Effector CD4-positive, alpha-beta T cell (primary cell): ENCODE measurements at places on chromosomes 1 and 21.

DNA sequence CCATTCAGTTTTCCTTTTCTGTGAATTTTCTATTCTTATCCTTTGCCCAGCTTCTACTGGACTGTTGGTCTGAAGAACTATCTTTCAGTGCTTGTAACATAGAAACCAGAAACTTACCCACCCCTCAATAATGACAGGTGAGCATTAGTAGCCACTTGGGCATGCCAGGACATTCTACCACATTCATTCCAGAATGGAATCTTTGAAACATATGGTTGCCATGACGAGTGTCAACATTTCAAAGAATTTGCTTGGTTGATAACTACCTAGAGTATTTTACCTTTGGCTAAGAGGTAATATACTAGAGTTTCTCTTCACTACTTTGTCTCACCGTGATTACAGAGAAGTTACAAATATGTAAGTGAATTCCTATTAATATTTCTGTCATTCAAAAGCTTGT, at the start of gene MROH9:
Gene MROH9 (plus strand): TSS at position 304 of the 400 bp plus-strand sequence. CDS start 10,023 bp downstream, outside the sequence.
- no peak for DNase-seq

GRCh38 chr1:156550346-156550745, 22.0 kb downstream of the IQGAP3 start:
- no peak for DNase-seq

DNA sequence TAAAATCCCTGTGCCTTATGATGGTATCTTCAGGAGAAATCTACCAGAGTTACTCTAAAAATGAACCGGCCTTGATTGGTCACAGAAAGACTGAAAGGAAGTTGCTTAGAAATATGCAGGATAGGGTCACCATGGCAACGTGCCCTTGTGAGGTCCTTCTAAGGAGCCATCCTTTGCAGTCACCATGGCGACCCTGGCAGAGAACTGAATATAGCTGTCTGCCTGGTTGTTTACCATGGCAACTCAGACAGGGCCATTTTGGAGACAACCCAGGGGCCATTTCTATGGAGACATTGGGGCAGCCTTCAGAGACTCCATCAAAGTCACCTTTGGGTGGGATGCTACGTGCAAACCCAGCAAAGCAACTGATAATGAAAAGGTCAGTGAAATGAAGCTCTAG, 43.0 kb downstream of the SNX7 start:
- no peak for DNase-seq

GRCh38 chr21:34635307-34635706, 20.4 kb upstream of the RCAN1 start:
- DNase-seq: no peak

GRCh38 chr21:17048974-17049373, 463.9 kb upstream of the CXADR start:
- no peak for DNase-seq

DNA sequence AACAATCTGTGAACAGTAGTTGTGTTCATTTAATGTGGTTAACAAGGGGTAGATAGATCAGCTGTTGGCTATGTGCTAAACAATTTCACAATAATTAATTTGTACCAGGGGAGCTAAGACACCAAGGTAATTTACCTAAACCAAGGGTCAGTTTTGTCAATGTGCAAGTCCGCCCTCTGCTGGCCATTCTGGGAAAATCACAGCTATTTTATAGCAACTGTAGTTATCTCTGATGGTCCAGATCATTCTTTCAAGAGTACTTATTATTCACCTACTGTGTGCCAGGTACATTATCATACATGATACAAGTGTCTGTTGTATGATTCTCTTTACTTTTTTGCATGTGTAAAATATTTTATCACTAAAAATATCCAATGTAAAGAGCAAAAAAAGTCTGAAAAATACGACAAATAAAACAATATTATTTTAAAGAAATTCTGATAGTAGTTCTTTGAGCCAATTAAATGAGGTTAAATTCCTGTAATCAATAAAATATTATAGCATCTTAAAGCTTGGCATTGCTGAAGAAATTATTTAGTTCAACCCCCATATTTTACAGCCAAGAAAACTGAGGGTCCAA, 312.3 kb upstream of the FAM78B start:
- peak; percentile 32 for DNase-seq

DNA sequence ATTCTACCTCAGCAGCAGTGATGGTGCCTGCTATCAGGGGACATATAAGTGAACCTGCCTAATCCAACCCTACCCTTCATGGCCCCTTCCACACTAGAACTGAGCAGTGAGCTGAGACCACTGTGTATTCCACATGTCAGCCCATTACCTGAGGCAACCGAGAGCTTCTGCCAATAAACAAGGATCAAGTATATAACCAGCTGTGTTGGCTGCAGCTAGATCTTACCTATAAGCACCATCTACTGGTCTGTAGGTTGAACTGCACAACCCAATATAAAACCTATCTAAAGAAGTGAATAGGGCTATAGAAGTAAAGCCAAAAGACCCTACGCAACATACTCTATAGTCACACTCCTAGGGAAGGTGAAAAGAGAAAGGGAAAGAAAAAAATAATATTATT, 376.9 kb downstream of the HHIPL2 start:
- no peak for DNase-seq

DNA sequence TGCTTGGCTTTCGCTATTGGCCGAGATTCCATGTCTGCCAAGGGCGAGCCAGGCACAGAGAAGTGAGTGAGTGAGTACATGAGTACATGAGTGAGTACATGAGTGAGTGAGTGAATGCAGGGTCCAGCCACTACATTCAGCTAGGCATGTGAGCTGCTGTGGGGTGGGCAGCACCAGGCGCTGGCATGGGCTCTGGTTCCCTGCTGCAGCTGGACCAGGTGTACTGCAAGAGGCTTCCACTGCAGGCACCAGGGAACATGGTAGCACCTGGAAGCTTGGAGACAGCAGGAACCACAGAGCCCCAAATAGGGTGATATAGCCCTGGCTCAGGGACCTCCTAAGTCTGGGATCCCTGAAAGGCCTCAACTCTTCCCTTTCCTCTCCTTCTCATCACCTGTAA, 330.2 kb downstream of the USP25 start:
- no peak for DNase-seq

DNA sequence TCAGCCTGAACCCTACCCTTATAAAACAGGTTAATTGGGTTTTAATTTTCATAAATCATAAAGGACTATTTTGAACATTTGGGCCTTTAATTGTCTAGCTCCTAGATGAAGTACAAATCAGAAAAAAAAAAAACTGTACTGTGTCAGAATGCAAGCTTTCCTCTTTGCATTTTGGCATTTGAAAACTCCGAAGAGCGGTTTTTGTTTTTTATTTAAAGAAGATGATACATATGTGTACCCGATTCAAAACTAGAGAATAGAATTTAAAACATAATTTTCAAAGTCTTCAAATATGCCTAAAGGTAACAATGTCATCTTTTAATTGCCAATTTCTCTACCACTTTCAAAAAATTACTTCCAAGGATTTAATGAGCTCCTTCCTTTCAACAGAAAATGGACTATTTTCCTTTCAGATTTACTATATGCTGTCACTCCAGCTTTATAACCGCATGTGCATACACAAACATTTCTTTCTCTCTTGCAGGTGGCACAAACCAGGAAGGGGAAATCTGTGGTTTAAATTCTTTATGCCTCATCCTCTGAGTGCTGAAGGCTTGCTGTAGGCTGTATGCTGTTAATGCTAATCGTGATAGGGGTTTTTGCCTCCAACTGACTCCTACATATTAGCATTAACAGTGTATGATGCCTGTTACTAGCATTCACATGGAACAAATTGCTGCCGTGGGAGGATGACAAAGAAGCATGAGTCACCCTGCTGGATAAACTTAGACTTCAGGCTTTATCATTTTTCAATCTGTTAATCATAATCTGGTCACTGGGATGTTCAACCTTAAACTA, 33.7 kb downstream of the MRPL39 start:
- DNase-seq: peak; percentile 38

DNA sequence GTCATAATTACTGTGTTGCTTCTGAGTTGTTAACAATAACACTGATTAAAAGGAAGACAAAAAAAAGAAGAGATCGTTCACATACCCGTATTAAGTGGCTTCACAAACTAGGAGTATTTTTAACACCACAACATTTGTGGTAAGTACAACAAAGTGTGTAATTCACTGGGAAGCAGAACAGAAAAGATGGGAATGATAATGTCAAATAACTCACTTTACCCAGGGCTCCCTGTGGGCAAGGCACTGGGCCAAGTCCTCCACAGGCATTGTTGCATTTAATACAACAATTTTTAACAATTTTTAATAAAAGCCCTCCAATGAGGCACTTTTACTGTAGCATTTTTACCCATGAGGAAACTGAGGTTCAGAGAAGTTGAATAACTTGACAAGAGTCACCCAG, 385.0 kb upstream of the ST6GALNAC5 start:
- no peak for DNase-seq

DNA sequence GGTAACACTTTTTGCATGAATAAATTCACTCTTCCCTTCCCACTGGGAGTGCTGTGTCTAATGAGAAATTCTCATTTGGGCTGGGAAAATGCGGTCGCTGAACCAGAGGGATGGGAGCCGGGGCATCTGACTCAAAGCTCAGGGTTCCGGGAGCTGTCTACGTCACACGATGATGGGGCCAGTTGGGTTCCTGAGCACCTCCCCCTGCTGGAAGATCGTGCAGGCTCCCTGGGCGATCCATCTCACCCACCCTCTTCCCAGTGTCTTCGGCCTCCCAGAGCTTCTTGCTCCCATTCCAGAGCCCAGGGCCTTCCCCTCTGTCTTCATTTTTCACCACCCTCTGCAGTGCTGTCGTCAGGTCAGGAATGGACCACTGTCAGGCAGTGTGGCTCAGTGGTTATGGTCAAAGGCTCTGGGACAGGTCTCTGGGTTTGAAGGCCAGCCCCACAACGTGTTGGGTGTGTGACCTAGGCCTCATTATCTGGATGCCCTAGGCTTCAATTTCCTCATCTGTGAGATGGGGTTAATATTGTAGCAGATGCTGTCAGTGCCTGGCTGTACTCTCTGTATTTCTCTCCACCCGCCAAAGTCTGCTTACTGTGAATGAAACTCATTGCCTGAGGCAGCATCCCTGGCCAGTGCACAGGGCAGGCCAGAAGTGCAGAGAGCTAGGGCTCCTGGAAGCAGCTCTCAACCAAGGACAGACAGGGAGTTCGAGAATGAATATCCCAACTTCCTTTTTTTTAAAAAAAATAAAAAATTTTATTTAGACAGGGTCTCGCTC, 31.8 kb downstream of the IGSF21 start:
- no peak for DNase-seq

DNA sequence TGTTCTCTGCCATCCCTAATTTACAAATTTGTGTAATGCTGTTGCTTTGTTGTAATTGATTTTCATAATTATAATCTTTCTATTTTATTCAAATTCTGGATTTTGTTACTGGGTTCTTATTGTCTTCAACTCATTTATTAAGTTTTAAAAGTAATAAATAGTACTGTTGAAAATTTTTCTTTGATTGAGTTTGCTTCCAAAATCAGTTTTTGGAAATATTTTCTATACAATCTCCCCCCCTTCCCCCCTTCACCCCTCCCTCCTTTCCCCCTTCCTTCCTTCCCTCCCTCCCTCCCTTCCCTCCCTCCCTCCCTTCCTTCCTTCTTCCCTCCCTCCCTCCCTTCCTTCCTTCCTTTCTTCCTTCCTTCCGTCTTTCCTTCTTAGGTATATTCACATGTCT, 6.0 kb upstream of the TMPRSS15 start:
- no peak for DNase-seq

DNA sequence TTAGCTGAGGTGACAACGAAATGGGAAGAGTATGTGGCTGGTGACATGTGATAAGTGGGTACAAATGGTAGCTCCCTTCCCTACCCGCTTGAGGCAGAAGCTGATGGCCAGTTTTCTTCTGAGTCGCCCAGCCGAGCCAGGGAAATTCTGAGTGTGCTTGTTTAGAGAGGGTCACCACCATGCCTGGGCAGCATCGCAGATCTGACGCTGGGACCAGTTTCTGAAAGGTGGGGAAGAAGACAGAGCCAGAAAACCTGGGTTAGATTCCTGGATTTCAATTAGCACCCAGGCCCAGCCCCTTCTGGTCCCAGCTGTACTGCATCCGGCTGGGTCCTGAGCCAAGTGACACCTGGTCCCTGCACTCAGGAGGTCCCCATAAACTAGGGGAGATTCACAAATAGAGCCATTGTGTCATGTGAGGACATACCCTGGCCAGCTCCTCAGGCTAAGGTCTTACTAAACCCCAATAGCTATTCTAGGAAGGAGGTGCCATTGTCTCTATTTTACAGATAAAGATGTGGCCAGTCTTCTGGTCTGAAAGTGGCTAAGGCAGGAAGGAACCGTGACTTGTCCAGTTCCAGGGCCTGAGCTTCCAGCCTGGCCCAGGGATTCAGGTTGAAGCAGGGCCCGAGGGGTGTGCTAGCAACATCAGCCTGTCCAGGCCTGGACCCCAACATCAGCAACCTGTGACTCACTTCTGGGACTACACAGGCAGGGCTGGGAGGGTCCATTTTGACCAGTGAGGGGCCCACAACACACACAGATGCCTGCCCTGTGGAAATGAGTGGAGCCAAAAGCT, 1.7 kb upstream of the TMEM61 start:
- no peak for DNase-seq

GRCh38 chr1:175824079-175824478, 80.7 kb upstream of the TNR start:
- DNase-seq: no peak

DNA sequence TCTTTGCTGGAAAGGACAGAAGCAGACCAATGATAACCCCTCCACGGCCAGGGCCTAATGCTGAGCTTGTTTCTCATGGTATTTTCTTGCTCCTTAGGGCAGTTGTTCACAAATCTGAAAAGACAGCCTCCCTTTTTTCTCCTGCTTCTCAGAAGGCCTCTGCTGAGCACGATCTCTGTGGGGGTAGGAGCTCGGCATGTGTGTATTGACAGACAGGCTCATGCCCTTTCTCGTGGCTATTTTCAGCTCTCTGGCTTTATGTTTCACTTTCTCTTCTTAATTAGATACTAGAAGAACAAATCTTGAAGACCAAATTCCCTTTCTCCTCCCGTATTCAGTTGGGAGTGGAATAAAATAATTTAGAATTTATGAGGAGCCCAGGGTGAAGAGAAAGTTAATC, 768 bp upstream of the RIIAD1 start:
- DNase-seq: no peak

DNA sequence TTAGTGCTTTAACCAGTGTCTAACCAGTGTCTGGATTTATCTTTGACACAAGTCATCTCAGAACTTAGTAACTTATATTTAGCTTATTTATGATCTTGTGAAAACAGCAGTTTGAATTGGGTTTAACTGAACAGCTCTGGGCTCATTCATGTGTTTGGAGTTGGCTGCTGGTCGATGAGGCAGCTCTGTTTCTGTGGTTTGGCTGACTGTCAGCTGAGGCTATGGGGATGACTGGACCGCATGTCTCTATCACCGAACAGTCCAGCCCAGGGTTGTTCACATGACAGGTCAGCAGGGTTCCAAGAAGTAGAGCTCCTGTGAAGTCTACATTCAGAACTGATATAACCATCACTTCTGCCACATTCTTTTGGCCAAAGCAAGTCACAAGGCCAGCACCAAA, 29.1 kb upstream of the C21orf91 start:
- no peak for DNase-seq

GRCh38 chr1:224499204-224499603, 64.6 kb upstream of the WDR26 start:
- DNase-seq: no peak

DNA sequence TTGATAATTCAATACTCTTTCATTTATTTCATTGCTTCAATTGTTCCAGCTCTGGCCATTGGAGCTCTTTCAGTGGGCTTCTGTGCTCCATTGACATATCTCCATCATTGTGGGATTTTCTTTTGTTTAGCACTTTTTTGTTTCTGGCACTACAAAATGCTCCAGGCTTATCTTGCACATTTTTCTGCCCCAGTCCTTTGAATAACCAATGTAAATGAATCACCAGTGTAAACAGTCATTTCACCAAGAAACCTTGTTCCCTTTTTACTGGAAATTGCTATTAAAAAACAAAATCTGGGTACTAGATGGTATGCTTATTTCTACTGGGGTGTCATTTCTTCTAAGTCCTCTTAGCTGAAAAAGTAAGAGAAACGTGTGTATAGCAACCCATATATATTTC, 173.0 kb upstream of the LYPLAL1 start:
- DNase-seq: no peak
